ENCODE measurements at places on chromosomes 12 and 14.

DNA sequence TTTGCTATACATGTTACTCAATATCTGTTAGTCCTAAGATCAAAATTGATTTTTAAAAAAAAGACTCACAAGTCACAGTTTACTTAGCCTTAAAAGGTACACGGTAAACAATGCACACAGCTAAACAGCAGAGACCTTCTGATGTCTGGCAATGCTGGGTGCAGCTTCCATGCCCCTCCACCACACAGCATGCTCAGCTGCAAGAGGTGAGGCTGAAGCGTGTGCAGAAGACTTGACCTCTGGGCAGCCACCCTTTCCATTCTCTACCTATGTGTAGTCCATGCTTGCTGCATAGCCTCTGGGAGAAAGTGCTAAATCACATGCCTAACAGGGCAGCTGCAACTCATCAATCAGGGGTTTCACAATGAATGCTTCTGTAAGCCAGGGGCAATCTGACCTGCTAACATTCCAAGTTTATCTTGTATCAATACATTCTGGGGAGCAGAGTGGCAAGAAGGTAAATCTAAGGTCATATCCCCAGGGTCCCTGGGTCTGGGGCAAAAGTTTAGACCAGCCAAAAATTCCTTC, 44.5 kb upstream of the AMN1 start:
- DNase-seq = no peak

GRCh38 chr14:87306409-87307168, 686.4 kb downstream of the GALC start:
- DNase-seq = no peak

- no peak for DNase-seq
These were observed 571.5 kb upstream of the FBXO33 start for GRCh38 chr14:40003773-40004172.

DNA sequence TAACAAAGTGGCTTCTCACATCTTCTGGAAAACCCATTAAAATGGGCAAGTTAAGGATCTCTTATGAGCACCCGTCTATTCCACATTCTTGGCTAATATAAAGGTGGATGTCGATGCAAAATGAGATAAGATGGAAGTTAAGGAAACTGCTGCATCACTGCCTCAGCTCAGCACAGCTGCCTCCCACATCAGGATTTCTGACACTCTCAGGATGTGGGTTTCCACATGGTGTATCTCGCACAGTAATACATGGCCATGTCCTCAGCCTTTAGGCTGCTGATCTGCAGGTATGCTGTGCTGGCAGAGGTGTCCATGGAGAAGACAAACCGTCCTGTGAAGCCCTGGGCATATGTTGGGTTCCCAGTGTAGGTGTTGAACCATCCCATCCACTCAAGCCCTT, 1348.0 kb downstream of the TMEM121 start:
- no peak for DNase-seq

DNA sequence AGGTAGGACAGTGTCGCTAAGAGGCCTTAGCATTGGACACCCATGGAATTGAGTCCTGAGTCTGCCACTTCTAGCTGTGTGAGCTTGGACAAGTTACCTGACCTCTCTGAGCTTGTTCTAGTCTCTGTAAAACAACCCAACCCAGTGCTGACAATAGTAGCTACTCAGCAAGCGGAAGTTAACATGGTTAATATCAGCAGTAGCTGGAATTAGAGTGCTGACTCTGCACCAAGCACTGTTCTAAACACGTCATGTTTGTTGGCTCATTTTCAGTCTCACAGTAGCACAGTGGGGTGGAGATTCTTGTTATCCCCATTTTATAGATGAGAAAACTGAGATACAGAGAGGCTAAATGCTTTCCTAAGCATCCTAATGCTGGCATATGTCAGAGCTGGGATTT, 47.5 kb upstream of the RIN3 start:
- DNase-seq = no peak

DNA sequence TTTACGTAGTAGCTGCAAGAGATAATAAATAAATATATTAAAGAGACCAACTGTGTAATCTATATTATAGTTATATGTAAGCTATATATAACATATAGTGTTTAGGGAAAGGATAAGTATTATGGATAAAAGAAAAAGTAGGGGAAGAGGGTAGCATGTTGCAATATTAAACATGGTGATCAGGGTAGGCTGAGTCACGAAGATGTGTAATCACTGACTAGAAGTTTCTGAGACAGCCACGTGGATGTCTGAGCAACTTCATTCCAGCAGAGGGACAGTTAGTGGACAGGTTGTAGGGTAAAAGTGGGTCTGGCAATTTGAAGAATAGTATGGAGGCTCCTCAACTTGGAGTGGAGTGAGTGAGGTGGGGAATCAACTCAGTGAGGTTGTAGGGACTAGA, 109.7 kb downstream of the ANO4 start:
- DNase-seq = peak; percentile 22

- no peak for DNase-seq
These were observed 314.1 kb upstream of the DIO3 start for GRCh38 chr14:101246894-101247841.

DNA sequence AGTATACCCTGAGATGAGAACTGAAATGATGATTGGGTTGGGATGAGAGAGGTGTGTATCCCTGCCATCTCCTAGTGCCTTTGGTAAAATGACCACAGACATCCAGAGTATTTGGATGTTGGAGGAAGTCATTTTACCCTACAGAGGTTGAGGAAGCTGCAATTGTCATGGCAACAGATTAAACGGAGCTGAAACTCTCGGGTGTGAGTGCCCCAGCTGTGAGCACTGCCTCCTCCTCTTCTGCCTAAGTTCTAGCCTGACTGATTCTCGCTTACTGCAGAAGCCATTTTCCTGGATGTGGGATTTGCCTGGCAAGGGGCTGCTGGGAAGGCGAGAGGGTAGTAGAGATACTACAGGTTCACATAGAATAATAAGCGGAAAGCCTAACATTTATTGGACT, 10.3 kb upstream of the PPP4R4 start:
- DNase-seq = no peak

DNA sequence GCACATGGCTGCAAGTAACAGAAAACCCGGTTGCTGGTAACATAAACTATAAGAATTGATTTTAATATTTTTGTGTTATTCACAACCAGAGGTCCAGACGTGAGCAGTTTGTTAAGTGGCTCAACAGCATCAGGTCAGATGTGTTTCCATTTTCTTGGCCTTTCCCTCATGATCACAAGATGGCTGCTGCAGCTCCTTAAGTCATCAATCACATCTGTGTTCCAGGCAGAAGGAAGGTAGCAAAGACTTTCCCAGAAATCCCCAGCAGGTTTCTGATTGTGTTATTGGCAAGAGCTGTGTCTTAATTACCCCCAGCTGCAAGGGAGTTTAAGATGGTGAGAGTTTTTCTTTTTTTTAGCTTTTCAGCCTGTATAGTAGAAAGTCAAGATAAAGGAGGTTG, 40.4 kb upstream of the MYL2 start:
- DNase-seq = no peak

- DNase-seq = no peak
These were observed 32.6 kb downstream of the PPP2R5E start for GRCh38 chr14:63510538-63510937.

- DNase-seq = no peak
These were observed 1358.2 kb upstream of the TMEM132C start for GRCh38 chr12:126908765-126909142.

DNA sequence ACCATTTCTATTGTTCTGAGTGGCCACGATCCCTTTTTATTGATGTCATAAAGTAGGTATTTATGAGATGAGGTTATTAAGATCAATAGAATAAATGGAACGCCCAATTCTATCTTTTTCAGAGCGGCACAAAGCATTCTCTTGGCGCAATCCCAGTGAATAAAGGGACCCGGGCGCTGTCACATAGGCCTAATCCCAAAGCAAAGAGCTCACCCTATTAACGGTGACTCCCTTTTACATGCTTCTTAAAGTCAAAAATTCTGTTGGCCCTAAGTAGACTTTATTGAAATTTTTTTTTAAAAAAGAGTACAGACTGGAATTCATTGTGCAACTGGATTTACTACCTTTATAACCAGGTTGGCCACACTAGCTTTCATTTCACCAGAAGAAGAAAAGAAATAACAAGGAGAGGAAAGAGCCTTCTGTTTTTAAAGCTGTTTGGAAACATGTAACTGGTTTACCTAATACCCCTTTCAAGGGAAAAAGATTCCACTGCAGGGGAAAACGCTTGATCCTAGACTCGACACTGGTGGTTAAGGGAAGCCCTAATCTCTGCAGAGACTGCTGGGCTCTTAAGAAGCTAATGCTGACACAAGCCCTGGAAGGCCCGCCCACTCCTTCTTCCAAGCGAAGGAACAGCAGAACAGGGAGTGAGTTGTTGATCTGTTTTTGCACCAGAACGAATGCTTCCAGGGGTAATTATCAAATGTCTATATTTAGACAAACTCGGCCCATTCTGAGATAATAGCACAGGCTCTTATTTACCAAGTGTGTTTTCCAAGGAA, 381.2 kb downstream of the BCL11B start:
- no peak for DNase-seq

GRCh38 chr14:23299986-23300686, 2.5 kb downstream of the PPP1R3E start:
- no peak for DNase-seq

GRCh38 chr14:34742270-34743115, 28.1 kb upstream of the CFL2 start:
- no peak for DNase-seq

DNA sequence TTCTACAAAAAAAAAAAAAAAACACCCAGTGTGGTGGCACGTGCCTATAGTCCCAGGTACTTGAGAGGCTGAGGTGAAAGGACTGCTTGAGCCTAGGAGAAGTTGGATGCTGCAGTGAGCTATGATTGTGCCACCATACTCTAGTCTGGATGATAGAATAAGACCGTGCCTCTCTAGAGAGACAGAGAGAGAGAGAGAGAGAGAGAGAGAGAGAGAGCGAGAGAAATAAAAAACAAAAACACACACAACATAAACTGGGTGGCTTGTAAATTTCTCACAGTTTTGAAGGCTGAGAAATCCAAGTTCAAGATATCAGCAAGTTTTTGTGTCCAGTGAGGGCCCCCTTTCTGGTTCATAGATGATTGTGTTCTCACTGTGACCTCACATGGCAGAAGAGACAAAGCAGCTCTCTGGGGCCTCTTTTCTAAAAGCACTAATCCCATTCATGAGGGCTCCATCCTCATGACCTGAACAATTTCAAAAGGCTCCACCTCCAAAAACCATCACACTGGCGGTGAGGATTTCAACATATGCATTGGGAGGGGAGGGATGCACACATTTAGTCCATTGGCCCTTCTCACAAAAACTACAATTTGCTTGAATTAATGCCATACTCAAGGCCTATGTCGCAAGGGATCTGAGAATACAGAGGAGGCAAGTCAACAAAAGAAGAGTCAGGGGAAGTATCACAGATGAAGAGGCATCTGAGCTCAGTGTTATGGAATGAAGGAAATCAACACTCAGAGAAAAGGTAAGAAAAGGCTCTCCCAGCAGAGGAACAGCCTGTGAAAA, 94.9 kb downstream of the PPM1H start:
- no peak for DNase-seq

- no peak for DNase-seq
These were observed 53.2 kb downstream of the AMN start for GRCh38 chr14:102975662-102976061.

DNA sequence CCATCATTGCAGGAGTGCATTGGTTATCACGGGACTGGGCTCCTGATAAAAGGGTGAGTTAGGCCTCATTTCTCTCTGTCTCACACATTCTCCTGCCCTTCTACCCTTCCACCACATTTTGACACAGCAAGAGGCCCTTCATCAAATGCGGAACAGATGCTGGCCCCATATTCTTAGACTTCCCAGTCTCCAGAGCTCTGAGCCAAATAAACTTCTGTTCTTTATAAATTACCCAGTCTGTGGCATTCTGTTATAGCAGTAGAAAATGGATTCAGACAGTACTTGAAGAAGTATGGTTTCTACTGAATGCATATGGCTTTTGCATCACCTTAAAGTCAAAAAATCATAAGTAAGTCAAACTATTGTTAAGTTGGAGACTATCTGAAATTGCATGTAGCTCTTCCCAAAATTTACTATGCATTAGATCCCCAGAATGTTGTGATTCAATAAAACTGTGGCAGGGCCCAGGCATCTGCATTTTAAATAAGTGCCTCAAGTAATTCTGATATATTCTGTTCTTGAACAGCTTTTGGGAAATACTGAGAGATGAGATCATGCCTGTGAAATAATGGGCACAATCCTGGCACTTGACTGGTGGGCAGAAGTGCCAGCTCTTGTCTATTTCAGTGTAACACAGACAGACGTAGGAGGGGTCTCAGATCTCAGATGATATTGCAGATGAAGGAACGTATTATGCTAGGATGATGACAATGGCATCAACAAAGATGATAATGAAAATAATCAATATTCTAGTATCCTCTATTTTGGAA, 68.2 kb downstream of the E2F7 start:
- no peak for DNase-seq

GRCh38 chr12:15527201-15528080, 205.1 kb downstream of the PTPRO start:
- DNase-seq = no peak

DNA sequence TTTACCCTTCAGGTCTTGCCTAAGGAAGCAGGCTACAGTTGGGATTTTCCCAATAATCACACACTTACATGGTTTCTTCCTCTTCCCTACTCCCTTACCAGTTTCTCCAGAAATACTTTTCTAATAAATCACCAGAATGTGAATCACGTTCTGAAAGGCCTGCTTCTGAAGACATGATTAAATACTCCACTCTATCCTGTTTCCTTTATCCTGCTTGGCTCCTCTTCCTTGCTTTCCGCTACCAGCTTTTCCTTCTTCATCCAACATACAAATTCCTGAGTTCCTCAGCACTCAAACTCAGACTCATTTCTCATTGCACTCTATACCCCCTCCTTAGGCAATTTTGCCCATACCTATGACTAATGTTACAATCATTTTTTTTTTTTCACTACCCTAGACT, 118.3 kb downstream of the MGAT4C start:
- DNase-seq = peak; percentile 16

DNA sequence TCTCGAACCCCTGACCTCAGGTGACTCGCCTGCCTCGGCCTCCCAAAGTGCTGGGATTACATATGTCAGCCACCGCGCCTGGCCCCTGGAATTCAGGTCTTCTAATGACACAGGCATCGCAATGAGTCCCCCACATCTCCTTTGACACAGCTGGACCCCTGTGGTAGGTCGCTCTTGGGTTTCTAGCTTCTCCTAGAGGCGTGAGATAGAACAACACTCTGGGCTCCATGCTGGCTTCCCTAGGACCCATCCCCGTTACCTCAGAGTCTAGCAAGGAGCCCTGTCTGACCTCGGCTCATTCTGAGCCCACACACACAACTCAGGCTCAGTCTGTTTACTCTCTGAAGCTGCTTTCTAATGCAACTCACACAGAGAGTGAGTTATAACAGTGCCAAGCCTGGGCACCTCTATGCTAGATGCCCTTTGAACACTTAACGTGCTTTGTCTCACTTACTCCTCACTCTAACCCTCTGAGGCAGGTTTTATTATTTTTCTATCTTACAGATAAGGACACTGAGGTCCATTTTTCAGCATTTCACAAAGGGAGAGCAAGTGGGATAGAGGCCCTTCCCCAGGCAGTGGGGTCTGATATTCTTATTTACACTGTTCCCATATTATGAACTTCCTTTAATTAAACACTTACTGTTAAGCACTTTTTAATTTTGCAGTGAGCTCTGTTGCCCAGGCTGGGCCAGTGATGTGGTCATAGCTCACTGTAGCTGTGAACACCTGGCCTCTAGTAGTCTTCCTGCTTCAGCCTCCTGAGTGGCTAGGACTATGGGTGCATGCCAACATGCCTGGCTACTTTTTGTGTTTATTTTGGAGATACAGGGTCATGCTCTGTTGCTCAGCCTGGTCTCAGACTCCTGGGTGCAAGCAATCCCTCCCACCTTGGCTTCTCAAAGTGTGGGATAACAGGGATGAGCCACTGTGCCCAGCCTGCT, 40.6 kb upstream of the RBM19 start:
- no peak for DNase-seq

GRCh38 chr12:59193476-59194050, 273.3 kb upstream of the LRIG3 start:
- peak; percentile 46 for DNase-seq
